ENCODE measurements at places on chromosomes 13 and 19.

- no peak for DNase-seq
These were observed 36.9 kb upstream of the GRTP1 start for GRCh38 chr13:113400621-113401451.

- DNase-seq = no peak
These were observed 22.2 kb downstream of the F2RL3 start for GRCh38 chr19:16911046-16911445.

DNA sequence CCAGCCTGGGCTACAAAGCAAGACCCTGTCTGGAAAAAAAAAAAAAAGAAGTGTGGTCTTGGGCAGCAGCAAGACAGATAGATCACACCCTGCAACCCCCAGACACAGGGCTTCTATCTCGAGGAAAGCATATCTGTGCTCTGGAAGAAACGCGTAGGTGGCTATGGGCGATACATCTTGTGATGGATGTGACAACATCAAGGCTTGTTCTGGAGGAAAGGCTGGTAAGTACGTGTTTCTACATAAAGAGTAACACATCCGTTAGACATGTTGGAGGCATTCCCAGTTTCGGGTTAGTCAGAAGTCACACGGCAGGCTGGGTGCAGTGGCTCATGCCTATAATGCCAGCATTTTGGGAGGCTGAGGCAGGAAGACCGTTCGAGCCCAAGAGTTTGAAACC, 6.6 kb upstream of the DHDH start:
- no peak for DNase-seq

- no peak for DNase-seq
These were observed 416.9 kb downstream of the IRS2 start for GRCh38 chr13:109369353-109370052.

GRCh38 chr13:45718063-45718462, 15.9 kb downstream of the CBY2 start:
- DNase-seq = no peak

DNA sequence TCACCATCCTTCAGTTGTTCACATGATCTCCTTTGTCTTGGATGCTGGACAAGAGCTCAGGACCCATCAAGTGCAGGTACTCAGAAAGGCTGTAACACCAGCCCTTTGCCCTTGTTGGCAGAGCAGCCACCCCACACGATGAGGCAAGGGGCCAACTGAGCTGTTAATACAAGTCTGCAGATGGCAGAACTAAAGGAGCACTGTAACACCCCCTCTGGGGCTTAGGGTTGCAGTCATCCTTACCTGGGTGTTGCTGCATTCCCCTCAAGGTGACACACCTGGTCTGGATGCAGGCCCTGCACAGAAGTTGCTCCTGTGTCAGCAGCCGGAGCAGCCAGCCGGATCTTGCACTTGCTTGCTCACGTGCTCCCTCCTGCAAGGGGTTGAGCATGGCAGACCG, 52.0 kb downstream of the STARD13 start:
- no peak for DNase-seq

DNA sequence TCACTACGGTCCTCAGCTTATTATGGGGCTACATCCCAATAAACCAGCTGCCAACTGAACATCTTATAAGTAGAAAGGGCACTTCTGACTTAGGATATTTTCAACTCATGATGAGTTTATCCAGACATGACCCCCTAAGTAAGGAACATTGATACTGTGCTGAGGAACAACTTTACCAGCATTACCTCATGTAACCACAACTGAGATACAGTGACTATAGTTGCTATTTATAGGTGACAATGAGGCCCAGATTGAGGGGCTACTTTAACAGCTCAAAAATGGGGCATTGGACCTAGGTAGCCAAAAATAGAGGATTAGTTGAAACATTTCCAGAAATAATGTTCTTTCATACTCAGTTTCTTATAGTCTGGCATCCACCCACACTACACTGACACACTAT, 26.8 kb downstream of the SKA3 start:
- DNase-seq = no peak

GRCh38 chr13:112057736-112058518, 9.0 kb upstream of the SOX1 start:
- no peak for DNase-seq

- peak; percentile 57 for DNase-seq
These were observed 17.8 kb downstream of the POP4 start for GRCh38 chr19:29623726-29624488.

DNA sequence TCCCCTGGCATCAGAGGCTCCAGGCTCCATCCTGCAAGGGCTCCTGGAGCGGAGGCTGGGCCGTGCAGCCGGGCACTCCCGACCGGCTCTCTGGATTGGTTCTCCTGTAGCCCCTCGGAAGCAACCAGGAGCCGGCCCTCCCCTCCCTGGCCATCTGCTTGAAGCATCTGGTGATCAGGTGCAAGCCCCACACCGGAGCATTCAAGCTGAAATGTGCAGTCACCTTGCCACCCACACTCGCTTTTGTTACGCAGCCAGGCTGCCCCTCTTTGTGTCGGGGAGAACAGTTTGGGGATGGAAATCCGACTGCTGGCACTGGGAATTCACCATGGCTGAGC, 258.8 kb downstream of the ZNF536 start:
- no peak for DNase-seq

DNA sequence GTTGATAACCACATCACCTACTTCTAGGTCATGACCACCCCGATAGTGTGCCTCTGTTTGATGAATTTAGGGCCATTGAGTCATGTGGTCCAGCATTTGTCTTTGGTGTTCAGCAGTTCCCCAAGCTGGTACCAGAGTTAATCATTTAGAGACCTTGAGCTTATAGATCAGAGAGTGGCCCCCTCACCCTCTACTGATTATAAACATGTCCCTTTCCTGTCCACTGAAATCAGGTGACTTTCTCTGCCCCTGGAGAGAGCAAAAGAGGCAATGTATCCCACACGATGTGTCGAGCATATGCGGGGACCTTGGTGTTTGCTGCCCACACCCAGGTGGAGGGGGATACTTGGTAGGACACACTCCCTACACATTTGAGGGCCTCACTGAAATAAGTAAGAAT, 46.3 kb downstream of the C13orf42 start:
- DNase-seq = no peak

DNA sequence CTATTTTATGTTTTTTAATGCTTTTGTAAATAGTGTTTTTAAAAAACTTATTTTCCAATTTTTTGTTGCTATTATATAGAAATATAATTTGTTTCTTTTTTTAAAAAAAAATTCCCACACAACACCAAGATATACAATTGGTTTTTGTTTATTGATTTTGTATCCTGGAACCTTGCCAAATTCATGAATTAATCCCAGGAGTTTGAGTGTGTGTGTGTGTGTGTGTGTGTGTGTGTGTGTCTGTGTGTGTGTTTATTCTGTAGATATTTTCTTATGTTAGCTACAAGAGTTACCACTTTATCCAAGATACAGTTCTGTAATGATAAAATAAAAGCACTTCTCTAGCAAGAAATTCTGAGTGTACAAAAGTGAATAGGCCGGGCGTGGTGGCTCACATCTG, 7.6 kb downstream of the TPRX1 start:
- no peak for DNase-seq

GRCh38 chr19:40596608-40597328, 4.4 kb upstream of the LTBP4 start:
- no peak for DNase-seq

DNA sequence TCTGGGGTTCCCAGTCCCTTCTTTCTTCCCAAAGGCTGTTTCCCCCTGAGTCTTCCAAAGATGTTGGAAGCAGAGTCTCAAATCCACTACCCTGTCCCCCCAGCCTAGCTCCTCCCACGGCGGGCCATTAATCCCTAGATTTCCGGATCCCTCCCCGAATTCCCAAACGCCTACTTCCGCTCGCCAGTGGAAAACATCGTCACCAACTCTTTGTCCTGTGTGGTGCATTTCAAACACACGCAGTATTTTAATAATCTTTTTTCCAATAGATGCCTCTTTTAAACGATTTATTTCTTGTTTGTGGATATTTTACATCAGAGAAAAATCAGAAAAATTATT, 610 bp downstream of the ZNF791 start:
- no peak for DNase-seq

DNA sequence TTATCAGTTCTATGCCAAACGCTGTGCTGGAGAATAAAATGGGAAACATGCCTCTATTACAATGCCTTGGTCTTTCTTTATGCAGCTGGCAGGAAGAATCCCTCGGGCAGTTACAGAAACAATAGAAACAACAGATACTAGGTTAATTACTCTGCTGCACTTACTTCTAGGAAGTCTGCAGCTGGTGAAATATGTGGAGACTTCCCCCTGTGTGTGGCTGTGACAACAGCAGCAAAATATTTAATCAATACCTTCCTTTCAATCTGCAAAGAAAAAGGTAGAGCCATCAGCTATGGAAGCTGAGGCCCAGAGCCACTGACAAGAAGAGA, 9.9 kb downstream of the STOML3 start:
- no peak for DNase-seq

- no peak for DNase-seq
These were observed 8.8 kb upstream of the KRTDAP start for GRCh38 chr19:35498984-35499527.

DNA sequence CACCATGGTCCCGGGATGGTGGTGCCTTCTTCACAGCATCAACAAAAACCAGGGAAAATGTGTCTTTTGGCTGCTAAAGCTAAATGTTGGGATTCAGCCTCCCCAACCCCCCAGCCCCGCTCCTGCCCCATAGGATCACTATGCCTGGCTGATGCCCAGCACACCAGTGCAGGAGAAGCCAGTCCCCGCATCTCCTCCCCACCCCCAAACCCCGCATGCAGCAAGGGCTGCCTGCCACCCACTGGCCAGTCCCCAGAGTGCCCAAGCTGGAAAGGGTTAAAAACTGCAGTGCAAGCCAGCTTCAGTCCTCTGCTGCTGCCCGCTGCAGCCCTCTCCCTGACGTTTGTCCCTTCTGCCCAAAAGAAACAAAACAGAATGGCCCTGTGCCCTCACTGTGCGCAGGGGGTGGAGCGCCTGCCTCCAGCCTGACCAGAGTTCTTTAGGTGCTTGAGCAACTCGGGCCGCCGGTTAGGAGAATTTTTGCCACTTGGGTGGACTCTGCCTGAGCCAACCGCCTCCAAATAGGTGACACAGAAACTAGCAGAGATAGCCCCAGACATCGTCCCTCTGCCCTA, 3.7 kb downstream of the CALM3 start:
- no peak for DNase-seq

GRCh38 chr13:94880463-94880862, 168.1 kb upstream of the SOX21 start:
- no peak for DNase-seq

GRCh38 chr13:90533866-90534265, 813.6 kb upstream of the MIR17HG start:
- no peak for DNase-seq

GRCh38 chr19:15378534-15379082, 979 bp downstream of the AKAP8 start:
- peak; percentile 63 for DNase-seq

GRCh38 chr13:76796851-76797250, 89.4 kb downstream of the KCTD12 start:
- DNase-seq = no peak

DNA sequence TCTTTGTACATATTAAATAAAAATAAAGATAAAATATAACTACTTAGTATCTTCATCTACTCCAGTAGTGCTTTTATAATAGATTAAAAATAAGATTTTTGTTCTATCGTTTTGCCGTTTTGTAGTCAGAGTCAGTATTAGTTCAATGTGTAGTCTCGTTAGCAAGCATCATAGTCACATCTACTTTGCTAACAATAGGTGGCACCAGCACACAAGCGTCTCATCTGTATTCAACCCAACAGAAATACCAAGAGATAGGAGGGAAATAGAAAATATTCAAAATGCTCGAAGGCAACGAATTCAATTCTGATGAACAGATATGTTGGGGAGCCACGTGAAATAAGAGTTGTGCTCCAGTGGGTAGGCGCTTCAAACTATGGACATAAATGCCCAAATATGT, 21.4 kb upstream of the MICU2 start:
- DNase-seq = no peak

- DNase-seq = peak; percentile 39
These were observed 47.4 kb upstream of the RCBTB2 start for GRCh38 chr13:48580185-48580803.

- DNase-seq = no peak
These were observed 166.9 kb downstream of the SLC7A1 start for GRCh38 chr13:29428310-29429181.

- DNase-seq = peak; percentile 38
These were observed 1.1 kb downstream of the NAXD start for GRCh38 chr13:110616103-110617101.

DNA sequence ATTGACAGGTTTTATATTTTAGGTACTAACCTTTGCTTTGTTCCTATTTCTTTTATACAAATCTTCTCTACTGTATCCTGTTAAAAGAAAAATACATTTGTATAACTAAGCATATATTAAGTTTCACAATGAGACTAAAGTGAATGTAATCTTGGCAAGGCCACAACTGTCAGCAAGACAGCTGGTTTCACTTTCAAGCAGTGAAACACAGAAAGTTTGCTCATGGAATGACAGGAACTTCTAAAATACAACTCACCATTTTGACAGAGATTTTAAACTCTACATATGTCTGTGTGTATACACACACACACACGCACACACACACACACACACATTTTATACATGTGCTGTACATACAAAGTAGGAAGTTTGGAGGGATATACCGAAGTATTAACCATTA, 53.3 kb downstream of the PARP4 start:
- no peak for DNase-seq

- DNase-seq = no peak
These were observed 379.8 kb downstream of the TBC1D4 start for GRCh38 chr13:75102001-75102716.

- DNase-seq = no peak
These were observed 137.8 kb upstream of the TSC22D1 start for GRCh38 chr13:44713788-44714469.

DNA sequence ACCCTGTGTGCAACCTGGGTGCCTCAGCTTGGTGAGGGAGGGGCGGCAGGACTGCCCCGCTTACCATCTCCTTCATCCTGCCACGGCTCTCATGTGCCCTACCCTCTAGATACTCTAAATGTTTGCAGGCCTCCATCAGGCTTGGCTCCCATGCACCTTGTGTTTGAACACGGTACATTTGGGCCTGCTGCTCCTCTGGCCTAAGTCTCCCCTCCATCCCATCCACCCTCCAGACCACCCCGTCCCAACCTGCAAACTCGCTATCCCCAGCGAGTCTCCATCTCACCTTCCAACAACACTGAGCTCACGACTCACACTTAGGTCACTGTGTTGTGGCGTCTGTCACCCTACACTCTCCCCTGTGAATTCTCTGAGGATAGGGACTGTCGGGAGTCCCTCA, 274.2 kb downstream of the TEX29 start:
- DNase-seq = no peak
